ENCODE measurements at places on chromosomes 2 and 18. TPM values are rescaled to one million over a fixed set of nuclear protein-coding genes. Genes with fewer than 3 reads are reported as not detected.

The SPRED2 gene
- 55.4 TPM for total RNA-seq

GRCh38 chr2:24576146-24576545, 85.1 kb downstream of the NCOA1 start:
- no peak for DNase-seq

DNA sequence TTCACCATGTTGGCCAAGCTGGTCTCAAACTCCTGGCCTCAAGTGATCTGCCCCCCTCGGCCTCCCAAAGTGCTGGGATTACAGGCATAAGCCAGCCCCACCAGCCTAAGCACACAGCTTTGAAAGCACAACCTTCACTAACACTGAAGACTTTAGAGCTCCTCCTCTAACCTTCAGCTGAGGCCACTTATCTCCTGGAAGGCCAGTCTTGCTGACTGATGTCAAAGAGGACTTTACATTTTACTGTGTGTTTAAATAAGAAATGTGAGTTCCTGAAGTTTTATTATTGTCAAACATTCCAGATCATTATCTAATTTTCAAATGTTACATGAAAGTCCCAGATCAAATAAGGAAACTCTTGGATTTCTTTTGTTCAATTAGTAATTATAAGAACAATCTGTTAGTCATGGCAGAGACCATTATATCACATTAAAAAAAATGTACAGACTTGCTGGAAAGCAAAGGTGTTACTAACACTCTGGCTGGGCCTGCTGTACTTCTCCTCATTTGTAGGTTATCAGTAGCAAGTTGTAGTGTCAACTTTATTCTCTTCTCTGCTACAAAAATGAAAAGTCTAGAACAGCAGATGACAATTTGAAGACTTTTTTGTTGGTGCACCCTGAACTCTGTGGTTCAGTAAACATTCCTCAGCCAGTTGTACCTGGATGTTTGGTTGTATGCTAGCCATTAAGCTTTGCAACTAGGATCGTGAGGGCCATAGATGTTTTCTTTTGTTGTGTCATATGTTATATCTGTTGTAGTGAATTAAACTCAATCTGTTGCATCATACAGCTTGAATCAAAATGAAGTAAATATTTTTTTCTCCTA, 80.0 kb downstream of the AOX1 start:
- no peak for DNase-seq

GRCh38 chr2:18413676-18414396, 146.6 kb downstream of the RDH14 start:
- no peak for DNase-seq

DNA sequence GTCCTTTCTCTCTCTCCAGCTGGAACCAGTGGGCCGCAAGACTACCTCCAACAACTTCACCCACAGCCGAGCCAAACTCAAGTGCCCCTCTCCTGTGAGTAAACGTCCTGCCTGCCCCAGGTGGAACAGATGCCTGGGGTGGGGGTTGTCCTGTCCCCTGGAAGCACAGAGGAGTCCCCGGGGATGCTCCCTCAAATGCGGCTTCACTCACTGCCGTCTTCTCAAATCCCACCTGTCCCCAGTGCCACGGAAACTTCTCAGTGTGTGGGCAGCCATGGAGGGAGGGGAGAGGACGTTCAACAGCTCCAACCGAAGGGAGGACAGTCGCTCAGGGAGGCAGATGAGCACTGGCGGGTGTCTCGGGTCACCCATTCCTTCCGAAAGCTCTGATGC, 110.7 kb upstream of the PPP1CB start:
- no peak for DNase-seq

GRCh38 chr2:2646433-2647051, 315.5 kb upstream of the MYT1L start:
- DNase-seq, result no peak

The C2orf74 gene
- total RNA-seq, result 18.2 TPM

- DNase-seq, result no peak
These were observed 82.0 kb upstream of the NT5C1B start for GRCh38 chr2:18671363-18671762.

GRCh38 chr2:74877781-74878433, 44.0 kb downstream of the HK2 start:
- no peak for DNase-seq

DNA sequence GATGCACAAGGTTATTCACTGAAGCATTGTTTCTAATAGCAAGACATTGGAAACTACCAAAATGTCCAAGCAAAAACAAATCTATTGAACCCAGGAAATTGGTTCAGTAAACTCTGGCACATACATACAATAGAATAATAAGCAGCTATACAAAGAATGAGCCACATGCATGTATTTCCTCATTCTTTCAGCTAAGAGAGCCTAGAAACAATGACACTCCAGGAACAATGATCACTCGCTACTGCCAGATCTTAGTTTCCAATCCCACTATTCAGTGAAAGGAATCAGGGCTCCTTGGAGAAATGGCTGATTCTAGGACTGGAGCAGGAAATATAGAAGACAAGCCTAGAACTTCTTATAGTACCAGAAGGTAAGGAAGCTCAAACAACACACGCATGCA, 221.9 kb upstream of the AGAP1 start:
- DNase-seq, result no peak

The MYO5B gene
- 46.2 TPM for total RNA-seq

The PSD4 gene
- total RNA-seq, result 55.1 TPM

- DNase-seq, result no peak
These were observed 767.4 kb downstream of the MBD2 start for GRCh38 chr18:53457068-53457467.

The RGPD4 gene
- 0.08 TPM for total RNA-seq

The LAMA1 gene
- total RNA-seq, result 2.7 TPM

Data from ureter (tissue), 1 donor.